HTR-8/SVneo (cell line): ENCODE measurements at places on chromosomes 3 and 15.

DNA sequence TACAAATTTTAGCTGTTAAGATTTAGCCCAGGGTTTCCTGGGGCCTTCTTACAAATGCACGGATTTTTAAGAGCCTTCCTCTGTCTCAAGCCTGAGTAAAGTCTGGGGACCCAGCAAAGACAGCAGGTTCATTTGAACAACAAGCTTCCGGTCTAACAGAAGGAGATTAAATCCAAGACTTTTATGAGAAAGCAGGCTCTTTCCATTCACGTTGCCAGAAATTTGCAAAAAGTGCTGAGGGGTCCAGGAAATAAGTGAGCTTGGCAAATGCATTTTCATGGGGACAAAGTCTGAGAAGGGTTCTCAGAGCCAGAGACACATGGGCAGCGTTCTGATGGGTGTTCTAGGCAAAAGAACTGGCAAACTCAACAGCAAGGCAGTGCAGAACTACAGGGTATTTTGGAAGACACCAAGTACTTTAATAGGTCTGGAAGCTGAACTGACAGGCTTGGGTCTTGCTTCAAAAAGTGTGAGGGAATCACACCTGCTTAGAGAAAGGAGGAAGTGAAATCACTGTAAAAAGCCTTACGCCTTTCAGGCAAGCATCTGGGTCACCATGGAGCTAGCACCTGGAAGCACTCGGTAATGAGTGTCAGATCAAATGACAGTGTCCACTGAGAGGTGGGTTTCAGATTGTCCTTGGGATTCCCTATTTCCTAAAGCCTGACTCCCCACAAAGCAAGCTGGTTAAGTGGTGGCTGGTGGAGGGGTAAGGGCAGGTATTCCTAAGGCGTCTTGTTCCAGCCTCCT is 115.8 kb upstream of the ARHGEF3 start:
- DNase-seq, result no peak

DNA sequence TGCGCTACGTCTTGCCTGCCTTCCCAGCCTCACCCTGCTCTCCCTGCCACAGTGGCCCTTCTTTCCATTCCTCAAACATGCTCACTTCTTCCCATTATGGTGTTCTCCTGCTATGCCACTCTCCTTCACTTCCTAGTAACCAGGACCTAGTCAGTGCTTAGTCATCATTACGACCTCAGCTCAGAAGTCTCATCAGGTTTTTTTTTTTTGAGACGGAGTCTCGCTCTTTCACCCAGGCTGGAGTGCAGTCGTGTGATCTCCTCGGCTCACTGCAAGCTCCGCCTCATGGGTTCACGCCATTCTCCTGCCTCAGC is 149.5 kb downstream of the GREM1 start:
- DNase-seq, result peak; percentile 56

GRCh38 chr3:24725514-24726255 is 231.0 kb upstream of the THRB start:
- DNase-seq, result no peak

GRCh38 chr3:118101891-118102290 is 932.8 kb downstream of the IGSF11 start:
- no peak for DNase-seq

DNA sequence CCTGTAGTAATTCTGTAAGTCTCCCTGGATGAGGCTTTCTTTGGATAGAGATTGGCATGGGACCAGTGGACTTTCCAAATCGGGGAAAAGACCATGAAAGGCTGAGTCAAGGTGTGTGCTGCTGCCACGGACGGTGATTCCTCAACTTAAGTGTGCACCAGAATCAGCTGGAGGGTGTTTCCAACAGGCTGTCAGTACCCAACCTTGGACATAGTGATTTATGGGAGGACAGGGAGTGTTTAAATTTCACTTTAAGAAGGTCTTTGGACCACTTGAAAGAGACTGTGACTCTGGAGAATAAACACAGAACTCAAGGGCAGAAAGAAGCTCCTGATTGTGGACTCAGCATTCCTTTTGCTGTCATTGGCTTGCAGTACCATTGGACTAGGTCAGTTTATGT is 20.4 kb upstream of the CHST2 start:
- DNase-seq, result no peak

DNA sequence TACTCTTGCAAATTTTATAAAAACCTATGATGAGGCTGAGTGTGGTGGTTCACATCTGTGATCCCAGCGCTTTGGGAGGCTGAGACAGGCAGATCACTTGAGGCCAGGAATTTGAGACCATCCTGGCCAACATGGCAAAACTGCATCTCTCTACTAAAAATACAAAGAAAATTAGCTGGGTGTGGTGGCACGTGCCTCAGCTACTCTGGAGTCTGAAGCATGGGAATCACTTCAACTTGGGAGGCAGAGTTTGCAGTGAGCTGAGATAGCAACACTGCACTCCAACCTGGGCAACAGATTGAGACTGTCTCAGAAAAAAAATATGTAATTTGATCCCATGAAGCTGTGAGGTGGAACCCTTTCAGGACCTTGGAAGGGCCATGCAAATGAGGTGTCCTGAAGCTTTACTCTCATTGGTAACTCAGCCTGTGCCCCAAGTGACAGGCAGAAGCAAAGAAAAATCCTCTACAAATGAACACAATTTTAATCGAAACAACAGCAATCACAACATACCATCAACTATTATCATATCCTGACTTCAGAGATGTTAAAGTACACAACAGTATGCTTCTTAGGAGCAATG is 84.6 kb upstream of the CDV3 start:
- peak; percentile 62 for DNase-seq

DNA sequence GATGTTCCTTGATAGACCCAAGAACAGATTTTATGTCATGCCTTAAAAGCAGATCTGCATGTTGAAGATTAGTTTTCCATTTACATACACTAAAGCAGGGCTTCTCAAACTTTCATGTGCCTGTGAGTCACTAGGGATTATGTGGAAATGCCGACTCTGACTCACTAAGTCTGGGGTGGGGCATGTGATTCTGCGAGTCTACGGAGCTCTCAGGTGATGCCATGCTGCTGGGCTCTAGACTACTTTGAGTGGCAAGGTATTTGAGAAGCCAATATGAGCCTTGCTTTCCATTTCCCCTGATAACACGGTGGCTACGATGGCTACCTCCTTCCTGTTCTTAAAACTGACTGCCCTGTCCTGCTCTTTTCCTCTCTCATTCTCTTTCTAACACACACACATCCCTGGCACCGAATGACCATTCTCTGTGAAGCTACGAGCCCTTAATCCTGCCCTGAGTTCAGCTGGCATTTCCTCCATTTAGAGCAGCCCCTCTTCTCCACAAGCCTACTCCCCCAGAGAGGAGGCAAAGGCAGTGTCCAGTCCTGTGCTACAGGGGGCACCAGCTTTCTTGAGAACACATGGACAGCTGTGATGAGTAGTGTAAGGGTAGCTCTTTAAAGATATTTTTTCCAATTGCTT is 39.7 kb upstream of the PYGO1 start:
- peak; percentile 70 for DNase-seq

GRCh38 chr15:20409247-20409646 is 132.4 kb downstream of the GOLGA6L6 start:
- no peak for DNase-seq

DNA sequence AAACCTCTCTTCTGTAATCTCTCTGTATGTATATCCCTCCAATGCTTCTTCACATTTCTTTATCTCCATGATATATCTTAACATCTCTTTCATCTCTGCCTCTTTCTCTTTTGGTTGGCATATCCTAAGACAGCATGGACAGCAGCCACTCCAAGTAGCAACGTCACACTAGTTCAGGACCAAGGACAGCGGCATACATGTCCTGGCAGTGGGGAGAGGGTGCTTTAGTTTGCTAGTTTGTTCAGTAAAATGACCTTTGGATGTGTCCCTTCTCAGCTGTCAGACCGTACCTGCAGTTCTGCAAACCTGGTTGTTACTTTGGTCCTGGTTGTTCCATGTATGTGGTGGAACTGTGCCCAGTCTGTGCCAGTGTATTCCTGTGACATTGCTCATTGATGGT is 225.6 kb upstream of the ROPN1 start:
- peak; percentile 61 for DNase-seq

DNA sequence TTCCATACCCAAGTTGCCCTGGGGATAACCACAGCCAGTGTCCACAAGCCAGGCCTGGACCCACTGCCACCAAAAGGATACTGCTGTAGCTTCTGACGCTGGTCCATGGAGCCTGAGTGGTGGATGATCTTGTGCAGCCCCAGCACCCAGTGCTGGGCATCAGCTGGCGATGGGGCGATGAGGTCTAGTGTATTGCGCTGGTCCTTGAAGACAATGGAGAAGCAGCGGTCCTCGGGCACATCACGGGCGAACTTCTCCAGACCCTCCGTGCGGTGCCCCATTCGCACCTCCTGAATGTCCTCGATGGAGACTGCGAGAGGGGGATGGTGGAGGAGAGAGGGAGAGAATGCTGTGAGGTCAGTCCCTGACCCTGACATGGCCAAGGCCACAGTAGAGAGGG is 13.0 kb downstream of the PLCD1 start:
- DNase-seq, result no peak

- no peak for DNase-seq
Observed at GRCh38 chr3:151268267-151269235, 9.8 kb downstream of the P2RY14 start.

- no peak for DNase-seq
Observed at GRCh38 chr3:50173685-50174516, 17.5 kb upstream of the GNAT1 start.

- no peak for DNase-seq
Observed at GRCh38 chr3:28022916-28023315, 218.5 kb upstream of the CMC1 start.

GRCh38 chr15:85865070-85865684 is 70.5 kb upstream of the KLHL25 start:
- peak; percentile 62 for DNase-seq

DNA sequence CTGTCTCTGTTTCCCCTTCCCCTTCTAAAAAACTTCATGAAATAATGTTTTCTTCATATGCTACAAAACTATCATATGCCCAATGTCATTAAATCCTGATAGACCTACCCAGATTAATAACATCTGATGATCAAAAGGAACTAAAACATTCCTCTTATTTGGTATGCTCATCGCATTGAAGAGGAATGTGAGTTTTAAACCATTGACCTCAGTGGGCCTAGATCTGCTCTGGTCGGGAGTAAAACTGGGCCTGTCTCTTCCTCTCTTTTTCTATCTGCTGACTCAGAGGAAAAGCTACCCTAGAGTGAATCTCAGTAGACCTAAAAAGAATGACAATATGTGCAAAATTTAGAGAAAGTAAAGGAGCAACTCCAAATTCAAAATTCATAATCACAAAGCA is 275.8 kb downstream of the SATB1 start:
- no peak for DNase-seq

DNA sequence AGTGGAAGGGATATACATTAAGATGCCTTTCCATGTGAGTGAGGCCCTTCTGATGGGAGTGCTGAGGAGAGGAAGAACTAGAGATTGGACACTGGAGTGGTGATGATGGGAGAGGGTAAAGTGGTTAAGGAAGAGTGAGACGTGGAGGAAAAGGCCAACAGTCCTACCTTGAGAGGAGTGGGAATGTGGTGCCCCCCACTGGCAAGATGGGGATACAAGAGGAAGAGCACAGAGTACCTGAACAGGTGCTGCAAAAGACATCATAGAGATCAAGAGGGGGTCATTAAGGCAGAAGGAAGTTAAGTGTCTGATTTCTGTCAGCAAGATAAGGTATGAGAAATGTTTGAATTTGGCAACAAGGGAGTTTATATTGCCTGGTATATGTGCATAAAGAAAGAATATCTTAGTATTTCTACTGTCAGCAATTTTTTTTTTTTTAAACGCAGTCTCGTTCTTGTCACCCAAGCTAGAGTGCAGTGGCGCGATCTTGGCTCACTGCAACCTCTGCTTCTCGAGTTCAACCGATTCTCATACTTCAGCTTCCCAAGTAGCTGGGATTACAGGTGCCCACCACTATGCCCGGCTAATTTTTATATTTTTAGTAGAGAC is 34.0 kb downstream of the ARIH2 start:
- no peak for DNase-seq

- DNase-seq, result no peak
Observed at GRCh38 chr15:69400850-69401249, 13.3 kb upstream of the KIF23 start.

DNA sequence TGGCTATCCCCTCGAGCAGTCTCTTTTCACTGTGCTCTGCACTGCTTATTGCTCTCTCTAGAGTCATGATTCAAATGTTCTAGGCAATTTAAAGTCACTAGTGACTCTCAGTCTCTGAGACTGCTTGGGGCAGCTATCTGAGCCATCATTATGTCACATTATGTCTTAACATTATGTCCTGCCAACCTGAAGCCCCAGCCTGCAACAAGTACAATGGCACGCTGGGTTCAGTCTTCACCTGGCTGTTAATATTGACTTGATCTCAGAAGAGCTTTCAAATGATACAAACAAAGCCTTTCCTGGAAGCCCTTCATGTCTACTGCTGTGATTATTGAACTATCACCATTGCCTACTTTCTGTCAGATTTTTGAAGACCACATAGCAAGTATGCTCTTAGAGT is 128.1 kb upstream of the GRM7 start:
- no peak for DNase-seq

GRCh38 chr15:46732060-46732459 is 985.2 kb upstream of the SEMA6D start:
- no peak for DNase-seq

DNA sequence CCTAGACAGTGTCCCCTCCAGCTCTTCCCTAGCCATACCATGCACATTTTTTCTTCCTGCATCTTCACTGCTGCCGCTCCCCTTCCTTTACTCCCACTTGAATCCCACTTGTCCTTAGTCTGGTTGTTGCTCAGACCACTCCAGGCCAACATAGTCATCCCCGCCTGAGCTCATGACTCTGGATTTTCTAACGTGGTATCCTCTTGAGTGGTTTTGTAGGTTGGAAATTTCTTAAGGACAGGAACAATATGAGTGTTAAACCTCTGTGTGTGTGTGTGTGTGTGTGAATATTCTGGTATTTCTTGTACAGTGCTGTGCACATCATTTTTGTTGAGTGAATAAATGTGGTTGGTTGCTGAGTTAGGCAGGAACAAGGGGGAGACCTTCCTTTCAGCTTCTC is 3.1 kb downstream of the BAHD1 start:
- DNase-seq, result no peak

- no peak for DNase-seq
Observed at GRCh38 chr15:87227846-87228245, 1028.7 kb downstream of the NTRK3 start.

- peak; percentile 59 for DNase-seq
Observed at GRCh38 chr3:184361532-184361931, at the start of the genes CLCN2 and POLR2H. TSS of gene CLCN2 (minus strand) at chr3:184361605. CDS start at chr3:184361479, 126 bp downstream. TSS of gene POLR2H (plus strand) at chr3:184361710. CDS start at chr3:184363493, 1,783 bp downstream.

DNA sequence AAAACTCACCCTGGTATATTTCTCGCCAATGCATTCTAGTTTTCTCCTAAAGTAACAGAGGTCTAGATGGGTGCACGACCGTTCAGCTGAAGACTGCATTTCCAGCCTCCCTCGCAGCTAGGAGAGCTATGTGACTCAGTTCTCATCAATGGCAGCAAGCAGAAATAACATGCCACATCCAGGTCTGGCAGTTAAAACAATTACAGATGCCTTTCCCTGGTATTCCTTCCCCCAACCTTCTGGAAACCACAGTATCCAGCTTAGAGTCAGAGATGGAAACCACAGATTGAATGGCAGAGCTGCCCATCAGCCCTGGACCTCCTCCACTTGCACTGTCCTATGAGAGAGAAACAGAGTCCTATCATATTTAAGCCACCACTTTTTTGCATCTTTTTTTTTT is 4.8 kb downstream of the HAPLN3 start:
- no peak for DNase-seq

- DNase-seq, result no peak
Observed at GRCh38 chr3:37032961-37033360, 39.6 kb downstream of the MLH1 start.
